ENCODE measurements at places on chromosomes 7 and 10.

DNA sequence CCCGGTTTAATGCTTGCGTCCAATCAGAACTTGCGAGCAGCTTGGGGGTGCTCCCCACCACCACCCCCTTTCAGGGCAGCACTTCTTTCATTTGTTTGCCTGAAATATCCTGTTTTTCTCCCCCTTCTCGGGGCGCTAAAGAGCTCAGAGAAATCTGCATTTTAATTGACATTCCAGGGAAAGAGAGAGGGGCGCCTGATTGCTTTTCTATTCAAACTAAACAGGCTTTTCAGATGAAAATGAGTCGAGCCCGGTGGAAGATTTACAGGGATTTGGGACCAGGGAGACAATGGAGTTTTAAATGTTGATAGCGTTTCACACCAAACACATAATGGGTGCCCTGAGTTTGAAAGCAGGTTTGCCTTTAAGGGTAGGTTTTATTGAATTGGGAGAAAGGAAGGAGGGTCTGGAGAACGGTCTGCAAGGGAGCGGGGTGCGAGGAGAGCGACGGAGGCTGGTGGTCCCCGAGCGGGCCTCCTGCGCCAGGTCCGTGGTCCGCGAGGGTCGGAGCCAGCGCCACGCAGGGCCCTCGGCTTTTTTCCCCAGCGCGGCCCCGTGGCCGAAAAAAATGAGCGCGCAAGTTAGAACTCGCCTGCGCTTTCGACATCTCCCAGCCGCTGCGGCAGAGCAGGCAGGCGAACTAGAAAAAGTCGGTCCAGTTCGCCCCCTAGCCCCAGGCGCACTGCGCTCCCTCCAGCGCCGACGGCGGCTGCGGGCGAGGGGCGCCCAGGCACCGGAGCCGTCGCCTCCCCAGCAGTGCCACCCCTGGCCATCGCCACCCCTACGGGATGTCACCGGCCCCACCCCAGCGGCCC is 1.3 kb downstream of the FGFR2 start:
- DNase-seq = no peak

DNA sequence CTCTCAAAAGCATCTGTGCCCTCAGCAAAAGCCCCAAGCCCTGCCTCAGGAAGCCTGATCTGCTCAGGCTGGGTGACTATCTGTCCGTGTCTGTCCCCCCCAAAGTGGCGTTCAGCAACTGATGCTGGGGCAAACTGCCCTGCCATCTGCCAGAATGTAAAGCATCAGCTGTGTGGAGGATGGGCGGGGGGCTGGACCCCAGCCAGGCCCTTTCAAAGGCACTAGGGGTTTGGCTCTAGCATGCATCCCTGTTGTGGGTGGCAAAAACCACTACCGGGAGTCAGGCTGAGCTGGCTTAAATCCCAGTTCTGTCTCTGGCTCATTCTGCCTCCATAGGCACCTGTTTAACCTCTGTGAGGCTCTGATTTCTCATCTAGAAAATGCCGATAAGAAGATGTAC is 35.5 kb downstream of the GPRIN2 start:
- DNase-seq = peak; percentile 67

- DNase-seq = no peak
These were observed 11.9 kb upstream of the CALU start for GRCh38 chr7:128727239-128727638.

DNA sequence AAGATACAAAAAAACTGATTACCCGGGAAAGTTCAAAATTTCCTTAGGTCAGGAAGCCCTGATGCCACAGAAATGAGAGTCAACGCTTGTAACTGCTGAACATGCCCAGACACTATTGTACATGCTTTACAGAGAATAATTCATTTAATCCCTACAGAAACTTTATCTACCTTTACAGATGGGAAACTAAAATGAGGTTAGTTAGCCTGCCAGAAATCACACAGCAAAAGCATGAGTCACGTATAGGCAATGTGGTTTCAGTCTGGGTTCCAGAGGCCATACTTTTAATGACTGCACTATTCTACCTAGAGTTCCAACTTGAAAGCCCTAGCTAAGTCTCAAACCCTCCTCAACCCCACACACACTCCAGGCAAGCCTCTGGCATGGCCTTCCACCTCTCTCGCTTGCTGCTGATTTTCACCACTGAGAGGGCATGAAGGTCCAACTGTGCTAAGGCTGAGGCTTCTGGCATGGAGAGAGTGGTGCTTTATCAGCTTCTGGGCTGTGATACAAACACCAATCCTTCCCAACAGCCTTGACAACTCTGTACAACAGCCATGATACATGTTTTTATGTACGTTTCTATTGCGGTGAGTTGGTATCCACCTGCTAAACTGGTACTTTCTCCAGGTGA is 1011.2 kb upstream of the GHITM start:
- DNase-seq = no peak

- no peak for DNase-seq
These were observed 87.4 kb upstream of the TNS3 start for GRCh38 chr7:47669178-47669891.

DNA sequence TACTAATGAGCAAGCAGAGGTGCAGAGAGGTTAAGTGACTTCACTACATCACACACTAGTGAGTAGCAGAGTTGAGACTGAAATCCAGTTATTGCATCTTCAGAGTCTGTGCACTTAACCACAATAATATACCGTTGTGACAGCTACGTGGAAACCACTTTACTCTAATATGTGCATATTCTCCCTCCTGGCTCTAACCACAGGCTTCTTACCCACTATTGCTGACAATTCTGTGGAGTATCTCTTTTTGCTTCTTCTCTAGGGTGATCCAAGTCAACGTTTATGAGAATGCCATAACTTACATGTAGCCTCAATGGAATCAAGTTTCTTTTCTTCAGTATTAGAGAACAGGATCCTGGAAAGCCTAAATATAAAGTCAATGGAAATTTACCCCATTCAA is 64.2 kb upstream of the MEOX2 start:
- DNase-seq = no peak

GRCh38 chr10:21260066-21260465 is 265.4 kb downstream of the SKIDA1 start:
- no peak for DNase-seq

DNA sequence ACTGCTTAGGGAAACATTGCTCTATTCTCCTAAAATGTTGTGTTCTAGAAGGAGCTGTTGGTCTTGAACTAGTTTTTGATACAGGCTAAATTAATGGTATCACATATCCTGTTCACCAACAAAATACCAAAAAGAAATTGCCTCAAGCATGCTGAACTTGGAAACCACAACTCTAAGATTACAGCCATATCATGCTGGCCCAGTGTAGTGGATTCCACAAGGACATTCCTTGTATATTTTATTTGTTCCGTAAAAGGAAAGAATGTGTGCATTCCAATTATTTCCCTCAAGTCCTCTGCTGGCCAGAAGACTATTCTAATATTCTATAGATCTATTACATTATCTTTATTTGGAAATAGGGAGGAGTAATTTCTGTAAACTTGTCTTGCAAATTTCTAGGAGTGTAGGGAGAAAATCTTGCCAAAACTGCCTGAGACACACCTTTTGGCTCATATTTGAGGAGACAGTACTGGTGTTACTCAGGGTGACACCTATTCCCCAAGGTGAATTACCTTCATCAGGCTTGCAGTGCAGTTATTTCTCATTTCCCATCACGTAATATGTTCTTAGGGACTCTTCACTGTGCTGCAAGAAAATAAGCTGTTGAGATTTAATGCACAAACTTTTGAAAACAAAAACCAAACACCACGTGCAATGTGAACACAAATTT is 1.9 kb upstream of the NEBL start:
- no peak for DNase-seq

DNA sequence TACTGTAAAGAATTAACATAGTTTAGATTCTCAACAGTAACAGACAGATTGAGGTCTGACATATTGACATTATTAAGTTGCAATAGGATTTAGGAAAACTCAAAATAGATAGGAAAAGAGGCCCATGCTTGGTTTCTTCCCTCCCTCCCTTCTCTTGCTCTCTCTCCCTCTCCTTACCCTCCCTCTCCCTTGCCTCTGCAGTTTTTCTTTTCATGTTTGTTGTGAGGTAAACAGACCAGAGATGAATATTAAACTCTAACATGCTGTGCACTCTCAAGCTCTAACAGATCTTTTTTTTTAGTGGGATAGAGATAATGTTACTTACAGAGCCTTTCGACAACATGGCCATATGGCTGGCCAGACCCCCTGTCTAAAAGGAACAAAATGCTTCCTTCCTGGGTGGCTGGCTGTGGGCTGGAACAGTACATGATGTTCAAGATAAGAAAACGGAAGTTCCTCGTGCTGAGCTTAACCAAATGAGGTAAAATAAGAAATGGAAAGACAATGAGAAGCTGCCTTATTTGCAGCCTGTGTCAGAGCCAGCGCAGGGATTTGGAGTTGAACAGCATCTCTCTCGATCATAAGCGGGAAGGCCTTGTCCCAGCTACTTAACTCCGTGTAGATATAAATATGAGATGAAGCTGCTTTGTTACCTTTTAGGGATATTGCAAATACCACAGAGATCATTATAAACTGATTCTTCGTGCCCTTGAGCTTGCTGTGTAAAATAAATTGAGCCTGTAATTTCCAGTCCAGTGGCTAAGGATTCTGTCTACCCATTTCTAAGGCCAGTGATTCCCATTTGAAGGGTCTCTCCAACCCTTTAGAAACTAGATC is 391.9 kb upstream of the NPVF start:
- no peak for DNase-seq

GRCh38 chr10:107544706-107545520 is 380.4 kb upstream of the SORCS1 start:
- DNase-seq = no peak

- DNase-seq = no peak
These were observed 141.0 kb downstream of the PRKAG2 start for GRCh38 chr7:151735851-151736402.

DNA sequence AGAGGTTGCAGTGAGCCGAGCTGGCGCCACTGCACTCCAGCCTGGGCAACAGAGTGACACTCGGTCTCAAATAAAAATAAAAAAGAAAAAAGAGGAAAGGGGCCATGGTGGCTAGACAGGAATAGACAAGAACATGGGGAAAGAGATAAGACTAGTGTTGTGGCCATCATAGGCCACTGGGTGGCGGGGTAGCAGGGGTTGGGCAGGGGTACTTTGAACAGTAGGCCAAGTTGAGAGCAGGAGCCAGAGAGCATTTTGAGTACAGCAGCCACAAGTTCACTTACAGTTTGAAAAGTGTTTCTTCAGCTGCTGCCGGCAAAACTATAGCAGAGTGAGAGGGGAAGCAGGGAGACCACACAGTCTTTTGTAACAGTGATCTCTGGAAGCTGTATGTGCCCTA is 656.0 kb downstream of the CNTNAP2 start:
- no peak for DNase-seq

- DNase-seq = no peak
These were observed 98.8 kb upstream of the PFKP start for GRCh38 chr10:2968401-2969058.

DNA sequence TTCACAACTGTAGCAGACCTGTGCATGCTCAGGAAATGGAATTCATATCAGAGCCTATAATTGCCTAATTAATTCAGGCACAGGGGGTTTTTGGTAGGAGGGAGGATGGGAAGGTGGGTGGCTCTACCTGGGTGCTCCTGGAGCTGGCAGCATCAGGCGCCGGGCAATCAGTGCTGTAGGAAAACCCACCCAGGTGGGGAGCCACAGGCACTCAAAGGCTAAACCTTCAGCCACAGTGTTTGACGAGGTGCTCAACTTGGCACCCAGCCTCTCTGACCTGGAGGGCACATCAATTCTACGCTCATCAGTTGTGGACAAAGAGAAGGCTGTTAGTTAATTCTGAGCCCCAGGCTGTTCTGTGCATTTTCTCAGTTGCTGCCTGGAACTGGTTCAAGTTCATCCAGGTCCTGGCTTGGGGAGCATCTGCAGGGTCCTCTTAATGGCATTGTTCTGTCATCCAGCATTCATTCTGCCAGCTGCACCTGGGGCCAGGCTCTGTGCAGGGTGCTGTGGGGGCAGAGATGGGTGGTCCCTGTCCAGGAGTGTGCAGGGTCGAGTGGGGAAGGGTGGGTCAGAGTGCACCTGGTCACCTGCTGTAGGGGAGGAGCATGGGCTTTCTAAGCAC is 54.1 kb upstream of the NPTX2 start:
- DNase-seq = peak; percentile 95

DNA sequence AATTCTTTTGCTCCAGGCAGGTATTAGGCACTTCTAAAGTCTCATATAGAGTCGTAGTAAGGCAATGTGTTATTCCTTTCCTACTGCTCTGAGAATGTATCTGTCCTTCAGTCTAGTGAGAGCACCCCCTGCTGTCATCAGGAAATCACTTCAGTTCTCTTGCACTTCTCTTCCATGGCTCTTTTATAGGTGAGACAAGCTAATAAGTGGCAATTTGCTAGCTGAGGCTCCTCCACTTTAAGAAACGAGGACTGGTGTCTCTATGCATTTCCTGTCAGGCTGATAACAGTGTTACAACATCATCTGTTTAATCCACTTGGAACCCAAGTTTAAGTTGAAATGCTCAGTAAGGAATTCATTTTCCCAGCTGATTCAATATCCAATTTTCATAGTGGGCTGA is 350.6 kb downstream of the TFEC start:
- no peak for DNase-seq

DNA sequence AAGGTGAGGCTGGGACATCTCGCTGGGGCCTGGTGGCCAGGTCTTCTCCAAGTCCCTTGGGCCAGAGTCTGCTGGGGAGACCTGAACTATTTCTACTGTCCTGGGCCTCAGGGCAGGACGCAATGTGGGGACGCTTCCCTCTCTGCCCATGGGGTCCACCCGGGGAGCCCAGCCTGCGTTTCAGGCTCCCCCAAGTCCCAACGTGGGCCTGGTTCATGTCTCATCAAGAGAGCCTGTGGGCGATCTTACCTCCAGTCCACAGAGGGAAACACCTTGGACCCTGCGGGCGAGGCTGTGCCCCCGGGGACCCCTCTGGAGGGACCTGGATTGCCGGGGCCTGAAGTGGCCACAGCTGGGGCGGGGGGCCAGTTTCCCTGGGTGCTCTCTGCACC is 91.7 kb downstream of the DNAJB6 start:
- no peak for DNase-seq

DNA sequence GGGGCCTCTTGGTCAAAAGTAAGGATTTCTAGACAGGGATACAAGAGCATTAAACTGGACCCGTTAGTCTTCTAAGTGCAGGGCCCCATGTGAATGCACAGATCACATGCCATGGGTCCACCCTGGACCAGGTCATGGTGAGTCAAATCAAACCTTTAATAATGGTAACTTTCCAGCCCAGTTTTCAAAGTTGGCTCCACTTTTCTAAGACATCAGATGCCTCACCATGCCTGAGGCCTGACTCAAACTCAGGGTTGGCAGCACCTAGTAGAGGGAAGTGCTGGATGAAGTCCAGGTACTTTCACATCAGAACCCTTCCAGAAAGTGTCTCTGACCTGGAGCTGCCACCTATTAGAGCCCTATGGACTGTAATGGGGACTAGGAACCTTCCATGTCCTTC is 9.7 kb upstream of the SMIM30 start:
- no peak for DNase-seq

GRCh38 chr10:6423413-6424170 is 156.5 kb downstream of the PRKCQ start:
- no peak for DNase-seq

DNA sequence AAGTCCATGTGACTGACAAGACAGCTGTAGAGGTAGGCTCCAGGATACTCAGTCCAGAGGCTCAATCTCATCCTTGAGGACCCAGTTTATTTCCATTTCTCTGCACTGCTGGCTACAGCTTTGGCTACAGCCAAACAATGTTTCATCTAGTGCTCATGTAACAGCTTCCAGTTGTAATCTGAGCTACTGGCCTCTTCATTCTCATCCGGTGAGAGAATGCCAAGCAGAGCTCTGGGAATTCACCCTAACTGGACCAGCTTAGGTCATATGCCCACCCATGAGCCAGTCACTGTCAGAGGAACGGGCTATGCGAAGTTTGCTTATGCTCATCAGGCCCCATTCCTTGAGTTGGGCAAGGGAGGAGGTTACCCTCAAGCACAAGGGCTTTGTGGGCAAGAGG is 192.9 kb downstream of the EVX1 start:
- no peak for DNase-seq

All from DMS79 treated with DMSO at 0.1 percent for 48 hours (cell line).